ENCODE measurements at places on chromosomes 3 and 15.

DNA sequence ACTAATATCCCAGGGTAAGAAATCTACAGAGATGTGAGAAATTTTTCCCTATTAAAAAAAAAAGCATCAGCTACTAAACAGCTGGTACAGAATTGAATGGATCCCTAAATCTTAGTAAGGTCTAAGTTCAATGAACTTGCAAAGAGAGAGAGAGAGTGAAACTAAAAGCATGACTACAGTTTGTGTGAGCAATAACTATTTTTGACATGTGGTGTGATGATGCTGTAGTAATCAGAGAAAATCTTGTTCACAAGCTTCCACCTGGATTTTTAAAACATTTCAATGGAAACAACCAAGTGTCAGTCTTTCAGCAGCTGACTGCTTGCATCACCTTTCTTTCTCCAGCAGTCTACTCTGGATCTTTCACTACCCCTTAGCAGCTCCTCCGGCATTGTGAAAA, 45.2 kb upstream of the ABI3BP start:
- no peak for DNase-seq

DNA sequence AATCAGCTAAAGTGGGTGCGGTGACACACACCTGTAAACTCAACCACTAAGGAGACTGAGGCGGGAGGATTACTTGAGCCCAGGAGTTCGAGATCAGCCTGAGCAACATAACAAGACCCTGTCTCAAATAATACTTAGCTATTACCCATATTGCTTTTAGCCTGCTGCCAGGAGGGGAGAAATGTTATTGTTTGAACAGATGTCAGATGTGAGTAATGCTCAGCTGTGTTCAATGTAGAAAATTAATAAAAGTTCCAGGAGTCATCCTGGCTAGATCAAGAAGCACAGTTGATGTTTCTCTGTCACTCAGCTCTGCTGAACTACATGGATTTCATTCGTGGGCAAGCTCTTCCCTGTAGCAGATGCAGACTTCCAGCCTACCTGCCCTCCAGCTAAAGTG, 22.2 kb downstream of the LSM3 start:
- no peak for DNase-seq

- peak; percentile 74 for DNase-seq
Measured at GRCh38 chr15:67882487-67883233, 42.8 kb upstream of the RNU6-1 start.

GRCh38 chr3:41234823-41235721, 35.8 kb downstream of the CTNNB1 start:
- no peak for DNase-seq

GRCh38 chr3:42140665-42141203, 49.6 kb downstream of the TRAK1 start:
- no peak for DNase-seq

DNA sequence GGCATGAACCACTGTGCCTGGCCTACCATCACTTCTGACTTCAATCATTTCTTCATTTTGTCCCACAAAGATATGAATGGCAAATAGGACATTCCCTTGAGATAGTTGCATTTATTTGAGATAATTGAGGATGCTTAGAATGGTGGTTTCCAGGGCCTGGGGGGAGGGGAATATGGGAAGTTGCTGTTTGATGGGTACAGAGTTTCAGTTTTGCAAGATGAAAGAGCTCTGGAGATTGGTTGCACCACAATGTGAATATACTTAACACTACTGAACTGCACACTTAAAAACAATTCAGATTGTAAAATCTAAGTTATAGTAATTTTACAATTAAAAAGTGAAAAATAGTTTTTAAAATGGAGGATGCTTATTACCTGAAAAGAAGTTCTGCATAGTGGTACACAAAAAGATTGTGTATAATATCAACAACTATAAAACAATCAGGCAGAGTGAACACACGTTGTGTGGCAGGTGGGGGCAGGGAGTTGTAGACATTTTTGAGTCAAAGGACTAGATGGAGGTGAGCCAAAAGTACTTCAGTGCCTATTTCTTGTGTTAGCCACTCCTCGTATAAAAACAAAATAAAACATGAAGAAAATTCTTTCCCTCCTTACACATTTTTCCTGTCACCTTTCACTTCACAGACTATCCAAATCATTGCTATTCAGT, 18.5 kb upstream of the RIOX2 start:
- DNase-seq, result no peak

GRCh38 chr3:122931636-122932035, 95.9 kb downstream of the SEMA5B start:
- DNase-seq, result no peak

DNA sequence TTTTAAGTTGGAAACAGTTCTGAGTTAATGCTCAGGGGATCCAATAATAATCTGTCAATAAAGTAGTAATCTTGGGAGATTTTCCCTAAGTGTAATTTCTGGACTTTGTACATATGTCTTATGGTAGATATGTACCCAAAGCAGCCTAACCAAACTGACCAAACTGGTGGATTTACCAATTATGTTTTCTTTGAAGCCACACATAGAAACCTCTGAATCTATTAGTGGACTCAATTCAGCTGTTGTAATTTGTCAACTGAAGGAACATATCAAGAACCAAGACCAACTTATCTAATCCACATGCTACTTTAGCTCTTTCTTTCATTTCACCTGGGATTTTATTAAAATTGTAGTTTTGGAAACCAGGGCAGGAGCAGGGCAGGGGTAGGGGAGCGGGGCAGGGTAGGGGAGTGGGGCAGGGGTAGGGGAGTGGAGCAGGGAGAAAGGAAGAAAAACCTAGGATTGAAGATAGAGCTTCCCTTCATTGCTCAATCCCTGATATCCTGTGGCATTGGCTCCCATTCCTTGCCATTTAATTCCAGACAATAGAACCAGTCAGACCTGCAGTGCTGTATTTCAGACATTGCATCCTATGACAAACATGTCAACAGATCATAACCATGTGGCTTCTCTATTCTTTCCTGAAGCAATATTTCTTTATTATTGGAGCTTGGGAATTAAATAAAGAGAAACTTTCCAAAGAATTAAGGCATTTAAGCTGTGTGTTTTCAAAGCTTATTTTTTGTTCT, 101.8 kb downstream of the NFKBIZ start:
- no peak for DNase-seq

GRCh38 chr3:177672252-177672911, 475.1 kb upstream of the TBL1XR1 start:
- peak; percentile 6 for DNase-seq

GRCh38 chr3:12973827-12974226, 99.4 kb downstream of the IQSEC1 start:
- DNase-seq, result no peak

DNA sequence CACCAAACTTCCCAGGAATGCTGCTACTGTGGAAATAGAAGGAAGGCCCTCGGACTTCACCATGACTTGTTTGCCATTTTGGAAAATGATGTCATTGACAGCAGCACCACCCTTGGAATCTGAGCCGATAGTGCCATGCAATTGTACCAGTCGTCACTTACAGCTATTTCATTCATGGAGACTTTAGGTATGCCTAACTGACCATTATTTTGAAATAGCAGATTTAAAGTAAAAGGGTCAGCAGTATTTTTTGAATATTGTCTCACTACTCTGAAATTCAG, 66.0 kb upstream of the ARL8B start:
- DNase-seq, result no peak

DNA sequence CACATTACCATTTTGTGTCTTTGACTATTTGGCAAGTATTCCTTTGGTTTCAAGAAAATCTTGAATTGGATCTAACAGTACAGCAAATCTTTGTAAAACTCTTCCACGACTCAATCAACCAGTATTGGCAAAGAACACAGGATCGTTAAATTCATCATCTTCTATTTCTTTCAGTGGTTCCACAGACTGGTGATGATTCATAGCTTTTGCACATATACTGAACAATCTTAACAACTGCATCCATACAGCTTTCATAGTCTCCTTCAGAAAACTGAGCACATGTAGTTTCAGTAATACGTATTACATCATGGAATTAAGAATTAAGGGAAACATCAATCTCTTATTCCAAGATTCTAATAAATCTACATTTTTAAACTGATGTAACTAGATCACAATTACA, 91.6 kb upstream of the LIPC start:
- DNase-seq, result no peak

DNA sequence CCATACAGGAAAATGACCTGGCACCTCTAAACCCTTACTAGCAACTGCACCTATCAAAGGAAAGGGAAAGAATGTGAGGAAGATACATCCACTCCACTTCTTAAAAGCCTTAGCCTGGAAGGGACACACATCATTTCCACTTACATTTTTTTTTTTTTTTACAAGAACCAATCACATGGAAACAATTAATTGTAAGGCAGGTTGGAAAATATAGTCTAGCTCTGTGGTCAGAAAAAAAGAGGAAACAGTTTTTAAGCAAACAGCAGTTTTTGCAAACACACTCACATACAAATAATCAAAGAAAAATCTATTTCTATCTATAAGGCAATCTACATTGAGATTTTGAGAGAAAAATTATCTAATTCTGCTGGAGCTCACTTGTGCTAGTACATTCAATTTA, 98.9 kb upstream of the SPRED1 start:
- DNase-seq, result no peak

DNA sequence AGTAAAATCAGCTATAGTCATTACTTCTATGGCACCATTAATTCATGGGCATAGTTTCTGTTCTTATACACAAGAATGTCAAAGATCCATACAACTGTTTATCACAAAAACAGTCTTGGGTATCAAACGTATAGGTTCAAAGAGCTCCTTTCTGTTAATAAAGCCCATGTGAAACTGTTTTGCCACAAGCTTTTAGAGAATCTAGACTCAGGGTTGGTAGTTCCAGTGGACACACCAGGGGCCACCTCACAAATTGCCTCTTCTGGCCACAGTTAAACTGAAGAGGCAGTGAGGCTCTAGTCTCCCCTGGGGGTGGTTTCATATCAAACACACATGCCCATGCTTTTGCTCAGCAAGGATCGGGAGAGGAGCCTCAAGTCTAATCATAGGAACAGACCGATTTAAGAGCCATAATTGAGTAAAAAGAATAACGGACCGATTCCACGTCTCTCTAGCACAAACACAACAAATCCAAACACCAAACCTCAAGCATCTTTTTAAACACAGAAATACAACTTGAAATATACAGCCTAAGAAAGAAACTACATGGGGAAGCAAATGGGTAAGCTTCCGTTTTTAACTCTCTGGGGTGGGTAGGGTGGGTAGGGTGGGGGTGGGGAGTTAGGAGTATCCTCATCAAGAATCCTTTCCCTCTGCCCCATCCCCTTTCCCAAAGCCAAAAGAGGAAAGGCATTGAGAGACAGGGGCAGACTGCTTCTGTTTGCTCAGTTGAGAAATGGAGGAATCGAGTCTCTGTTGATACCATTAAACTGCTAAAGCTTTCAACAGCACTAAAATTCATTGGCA, 443.3 kb downstream of the MAGI1 start:
- no peak for DNase-seq

GRCh38 chr3:23072693-23073092, 130.4 kb upstream of the UBE2E2 start:
- no peak for DNase-seq

GRCh38 chr15:92392462-92392861, 1.2 kb upstream of the ST8SIA2 start:
- no peak for DNase-seq
